ENCODE measurements at places on chromosomes 7 and 10. TPM values are rescaled to one million over a fixed set of nuclear protein-coding genes. Genes with fewer than 3 reads are reported as not detected.

CAMK1D gene
- total RNA-seq: 5.7 TPM

EDRF1 gene
- 16.5 TPM for total RNA-seq

GRID1 gene
- 0.24 TPM for total RNA-seq

NUTM2A gene
- total RNA-seq: 0.14 TPM

GLI3 gene
- 0.09 TPM for total RNA-seq

PLAU gene
- 124 TPM for total RNA-seq

Measured in A549 treated with CORT108297 at 1 μM for 4 hours (cell line).